NCI-H774 (cell line): ENCODE measurements at places on chromosomes 11 and 22.

GRCh38 chr22:27609451-27609888 is 192.1 kb downstream of the MN1 start:
- no peak for DNase-seq

DNA sequence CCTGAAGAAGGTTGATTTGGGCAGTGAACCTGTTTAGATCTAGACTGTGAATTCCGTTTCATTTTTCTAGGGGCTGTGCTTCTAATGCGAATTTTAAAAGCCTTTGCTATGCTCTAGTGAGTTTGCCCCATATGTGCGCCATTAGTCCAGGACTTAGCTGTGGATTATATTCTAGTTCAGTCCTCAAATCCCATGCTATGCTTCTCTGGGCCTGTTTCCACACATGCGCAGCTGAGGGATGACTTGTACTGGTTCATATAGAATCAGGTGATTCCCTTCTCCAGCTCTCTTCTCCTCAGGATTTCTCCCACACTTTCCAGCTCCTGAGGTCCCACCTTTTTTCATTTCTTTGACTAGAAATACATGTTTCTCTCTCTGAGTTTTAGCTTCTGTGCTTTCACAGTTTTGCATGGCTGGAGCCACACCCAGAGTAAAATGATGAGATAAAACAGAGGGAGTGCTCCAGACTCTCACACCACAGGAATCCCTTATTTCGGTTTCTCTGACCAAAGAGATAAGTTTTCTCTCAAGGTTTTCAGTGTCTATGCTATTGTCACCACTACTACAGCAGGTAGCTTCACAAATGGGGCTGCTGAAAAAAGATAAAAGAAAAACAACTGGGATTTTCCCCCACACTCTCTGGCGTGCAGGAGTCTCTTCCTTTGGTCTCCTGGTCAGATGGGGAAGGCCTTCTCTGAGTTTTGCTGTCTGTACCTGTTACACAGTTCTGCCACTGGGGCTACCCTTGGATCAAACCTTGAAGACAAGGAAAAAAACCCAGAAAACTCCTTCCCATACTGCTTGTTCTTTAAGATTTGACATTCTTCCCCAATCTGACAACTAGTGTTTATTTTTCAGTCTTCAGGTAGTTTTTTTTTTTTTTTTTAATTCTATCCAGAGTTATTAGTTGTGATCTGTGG is 96.2 kb upstream of the TEAD1 start:
- no peak for DNase-seq

- no peak for DNase-seq
These were observed 134.8 kb downstream of the DSCAML1 start for GRCh38 chr11:117662255-117662654.

- DNase-seq: no peak
These were observed 26.1 kb upstream of the RTL6 start for GRCh38 chr22:44523981-44524759.

- DNase-seq: no peak
These were observed 8.9 kb downstream of the ZNRF3 start for GRCh38 chr22:28892175-28892731.

- DNase-seq: no peak
These were observed 20.1 kb downstream of the SERPIND1 start for GRCh38 chr22:20793748-20794649.

DNA sequence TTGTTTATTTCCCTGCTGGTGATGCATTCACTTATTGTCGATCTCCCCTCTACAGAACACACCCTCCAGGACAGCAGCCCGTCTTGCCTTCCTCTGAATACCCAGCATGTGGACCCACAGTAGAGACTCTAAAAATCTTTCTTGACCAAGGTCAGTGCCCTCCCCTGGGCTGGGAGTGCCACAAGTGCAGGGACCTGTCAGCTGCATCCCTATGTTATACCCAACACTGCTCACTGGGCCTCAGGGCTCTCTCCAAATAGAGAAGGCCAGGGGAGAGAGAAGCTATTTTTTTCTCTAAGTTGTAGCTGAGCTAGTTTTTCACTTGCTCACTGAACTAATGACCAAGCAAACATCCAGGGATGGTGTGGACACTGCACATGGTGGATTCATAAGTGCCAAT is 9.8 kb downstream of the KCNJ1 start:
- no peak for DNase-seq
